ENCODE measurements at places on chromosomes 3 and 15.

DNA sequence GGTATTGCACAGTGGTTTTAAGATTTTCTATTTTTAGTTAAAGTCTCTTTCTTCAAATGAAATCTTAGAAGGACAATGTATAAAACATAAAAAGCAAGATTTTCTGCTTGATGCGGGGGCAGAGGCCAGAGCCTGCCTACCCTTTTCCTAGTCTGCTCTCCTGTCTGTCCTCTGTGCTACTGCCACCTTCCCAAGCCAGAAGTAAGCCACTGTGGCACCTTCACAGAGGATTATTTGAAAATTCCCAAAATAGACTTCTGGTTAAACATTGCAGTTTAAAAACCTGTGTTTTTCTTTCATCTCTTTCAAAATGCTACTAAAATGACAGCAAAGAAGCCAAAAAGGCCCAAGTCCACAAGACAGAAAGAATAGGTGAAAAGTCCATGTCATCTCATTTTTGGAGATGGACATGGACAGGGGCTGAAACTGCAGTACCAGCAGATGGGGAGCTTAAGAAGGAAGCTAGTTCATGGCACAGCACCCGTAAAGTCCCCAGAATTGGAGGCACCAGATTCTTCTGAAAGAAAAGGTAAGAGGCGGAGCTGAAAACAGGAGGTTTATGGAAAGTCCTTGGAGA is 37.0 kb downstream of the PAQR9 start:
- DNase-seq: no peak

- DNase-seq: no peak
Measured at GRCh38 chr3:71400986-71401451, 182.5 kb downstream of the FOXP1 start.

GRCh38 chr15:31478702-31479221 is 152.1 kb downstream of the KLF13 start:
- DNase-seq: no peak

GRCh38 chr15:78675617-78676360 is 34.8 kb upstream of the CHRNB4 start:
- no peak for DNase-seq

- DNase-seq: no peak
Measured at GRCh38 chr15:70461017-70461416, 302.3 kb downstream of the UACA start.

- peak; percentile 40 for DNase-seq
Measured at GRCh38 chr3:13348661-13349396, 71.3 kb downstream of the NUP210 start.

- DNase-seq: no peak
Measured at GRCh38 chr3:52210550-52211046, 12.6 kb downstream of the ALAS1 start.

DNA sequence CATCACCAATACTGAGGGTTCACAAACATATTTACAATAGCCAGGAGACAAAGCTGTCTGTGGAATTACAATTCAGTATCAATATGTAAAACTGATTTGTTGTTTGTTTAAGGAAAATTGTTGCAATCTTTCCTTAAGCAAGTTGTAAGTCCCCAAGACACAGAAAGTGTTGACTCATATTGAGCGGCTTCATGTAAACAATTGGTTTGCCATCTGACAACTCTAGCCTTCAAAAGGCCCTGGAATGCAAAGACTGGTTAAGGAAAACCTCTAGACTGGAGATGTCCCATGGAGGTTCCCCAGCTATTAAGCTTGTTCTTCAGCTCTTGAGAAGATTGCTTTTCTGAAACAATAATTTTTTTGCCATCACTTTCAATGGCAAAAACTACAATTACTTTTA is 283.7 kb upstream of the PROK2 start:
- no peak for DNase-seq

DNA sequence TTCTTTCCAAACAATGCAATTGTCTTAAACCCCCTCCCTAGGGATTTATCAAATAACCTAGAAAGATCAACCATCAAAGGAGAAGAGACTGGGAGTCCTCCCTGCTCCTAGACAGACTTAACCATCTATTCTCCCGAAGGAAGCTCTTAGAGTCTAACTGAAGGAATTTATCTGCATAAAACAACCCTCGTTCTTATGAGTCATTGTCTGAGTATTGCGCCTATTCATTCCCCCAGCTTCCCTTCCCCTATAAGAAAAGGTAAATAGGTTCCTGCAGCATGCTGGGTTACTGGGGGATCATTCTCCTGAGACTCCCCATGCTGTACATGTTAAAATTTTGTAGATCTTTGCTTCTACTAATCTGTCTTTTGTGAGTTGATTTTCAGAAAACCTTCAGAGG is 412.7 kb downstream of the OCA2 start:
- no peak for DNase-seq

- DNase-seq: no peak
Measured at GRCh38 chr3:151419806-151420205, 35.3 kb upstream of the P2RY12 start.

GRCh38 chr3:195040773-195041520 is 230.0 kb downstream of the XXYLT1 start:
- DNase-seq: no peak

- no peak for DNase-seq
Measured at GRCh38 chr3:187994221-187995042, 159.5 kb upstream of the LPP start.

DNA sequence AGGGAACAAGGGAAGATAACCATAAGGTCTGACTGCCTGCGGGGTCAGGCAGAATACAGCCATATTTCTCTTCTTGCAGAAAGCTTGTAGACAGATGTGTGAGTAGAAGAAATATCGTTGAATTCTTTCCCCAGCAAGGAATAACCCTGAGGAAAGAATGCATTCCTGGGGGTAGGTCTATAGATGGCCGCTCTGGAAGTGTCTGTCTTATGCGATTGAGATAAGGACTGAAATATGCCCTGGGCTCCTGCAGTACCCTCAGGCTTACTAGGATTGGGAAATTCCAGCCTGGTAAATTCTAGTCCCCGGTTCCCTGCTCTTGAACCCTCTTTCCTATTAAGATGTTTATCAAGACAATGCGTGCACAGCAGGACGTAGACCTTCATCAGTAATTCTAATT is 15.8 kb upstream of the SST start:
- no peak for DNase-seq

DNA sequence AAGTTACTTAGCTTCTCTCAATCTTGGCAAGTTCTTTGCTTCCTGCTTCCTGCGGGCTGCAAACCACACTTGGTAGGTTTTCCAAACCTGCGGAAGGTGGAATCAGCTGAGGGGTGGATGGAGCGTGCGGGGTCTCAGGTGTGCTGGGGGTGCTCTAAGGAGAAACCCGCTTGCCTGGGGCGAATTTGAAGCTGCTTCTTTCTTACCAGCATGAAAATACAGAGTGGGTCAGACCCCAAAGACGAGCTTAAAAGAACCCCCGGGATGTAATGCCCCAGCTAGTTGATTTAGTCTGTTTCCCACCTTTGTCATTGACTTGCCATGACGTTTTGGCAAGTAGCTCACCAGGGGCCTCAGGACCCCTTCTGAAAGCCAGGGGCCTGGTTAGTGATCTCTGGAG is 28.8 kb upstream of the CORO2B start:
- no peak for DNase-seq

- no peak for DNase-seq
Measured at GRCh38 chr3:31953091-31953490, 28.0 kb downstream of the OSBPL10 start.

DNA sequence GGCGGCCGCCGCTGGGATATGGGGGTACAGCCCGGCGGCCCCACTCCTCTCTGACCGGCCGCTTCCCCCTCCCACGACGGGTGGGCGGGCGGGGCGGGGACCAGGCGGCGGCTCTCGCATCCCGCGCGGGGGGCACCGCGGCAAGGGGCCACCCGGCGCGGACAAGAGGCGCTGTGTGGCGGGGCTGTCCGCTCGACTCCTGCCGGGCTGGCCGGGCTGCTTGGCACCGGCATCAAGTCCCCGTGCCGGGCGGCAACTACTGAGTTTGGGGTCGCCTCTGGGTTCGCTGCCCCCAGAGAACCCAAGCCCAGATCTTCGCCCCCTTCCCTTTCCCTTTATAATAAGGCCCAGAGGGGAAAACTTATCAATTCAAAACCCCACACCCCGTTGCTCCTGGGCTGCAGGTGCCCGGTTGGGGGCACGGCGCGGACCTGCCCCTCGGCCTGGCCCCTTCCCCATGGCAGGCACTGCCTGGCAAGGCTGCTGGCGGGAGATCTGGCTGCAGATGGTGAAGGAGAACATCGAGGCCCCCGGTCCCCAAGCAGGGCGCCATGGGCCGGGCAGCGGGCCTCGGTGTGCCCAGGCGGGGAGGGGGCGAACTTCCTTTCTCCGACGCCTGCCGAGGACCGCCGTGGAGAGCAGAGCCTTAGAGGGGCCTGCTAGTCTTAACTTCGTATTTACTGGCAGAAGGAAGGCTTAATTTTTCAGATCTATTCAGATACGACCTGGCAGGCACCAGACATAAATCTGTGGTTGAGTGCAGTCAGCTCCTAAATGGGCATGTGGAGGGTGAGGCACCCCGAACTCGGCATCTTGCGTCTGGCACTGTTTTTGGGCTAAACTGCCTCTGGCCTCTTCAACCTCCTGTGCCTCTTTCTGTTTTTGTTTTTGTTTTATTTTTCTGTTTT is 911 bp downstream of the APBA2 start:
- no peak for DNase-seq

DNA sequence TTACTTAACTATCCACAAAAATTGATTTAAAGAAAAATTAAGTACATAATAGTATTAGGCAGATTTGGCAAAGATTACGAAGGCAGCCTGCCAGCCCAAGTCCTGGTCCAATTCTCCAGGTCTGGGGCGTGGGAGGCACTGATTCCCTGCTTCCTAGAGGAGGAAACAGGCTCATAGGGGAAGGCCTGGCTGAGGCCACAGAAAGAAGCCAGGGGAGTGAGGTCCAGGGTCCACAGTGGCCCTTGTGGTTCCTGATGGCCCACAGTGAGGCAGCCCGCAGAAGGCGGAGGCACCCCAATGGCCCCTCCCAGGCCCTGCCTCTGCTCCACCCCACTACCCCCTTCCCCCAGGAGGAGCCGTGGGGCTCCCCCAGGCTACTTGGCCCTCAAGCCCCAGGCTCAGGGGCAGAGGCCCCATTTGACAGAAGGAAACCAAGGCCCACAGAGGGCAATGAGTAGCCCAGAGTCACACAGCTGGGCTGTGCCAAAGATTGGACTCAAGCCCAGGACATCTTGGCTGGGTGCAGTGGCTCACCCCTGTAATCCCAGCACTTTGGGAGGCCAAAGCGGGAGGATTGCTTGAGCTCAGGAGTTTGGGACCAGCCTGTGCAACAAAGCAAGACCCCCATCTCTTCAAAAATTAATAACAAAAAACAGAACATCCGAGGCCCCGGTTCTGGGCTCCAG is 21.0 kb downstream of the H1-8 start:
- DNase-seq: no peak

DNA sequence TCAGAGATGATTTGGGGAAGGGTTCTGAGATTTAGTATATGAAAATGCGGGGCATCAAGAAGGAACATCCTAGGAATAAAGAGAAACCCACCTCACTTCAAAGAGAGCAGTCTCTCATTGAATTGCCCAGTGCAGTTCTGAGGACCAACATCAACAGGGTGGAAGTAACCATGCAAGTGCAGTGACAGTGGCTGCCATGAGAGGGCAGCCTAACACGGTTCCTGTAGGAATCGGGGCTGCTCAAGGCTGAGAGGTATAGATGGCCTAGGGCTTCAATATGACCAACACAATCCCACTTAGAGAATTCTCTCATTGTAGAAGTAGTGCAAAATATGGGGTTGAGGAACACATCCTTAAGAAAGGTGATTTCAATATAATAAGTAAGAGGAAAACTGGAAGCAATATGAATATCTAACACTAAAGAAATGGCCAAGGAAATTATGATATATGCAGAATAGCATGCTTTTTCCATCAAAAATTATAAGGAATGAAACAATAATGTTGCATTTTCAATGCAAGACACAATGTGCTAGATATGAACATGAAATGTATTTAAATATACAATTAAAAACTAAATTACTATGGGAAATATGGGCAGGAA is 51.1 kb upstream of the ARRDC4 start:
- no peak for DNase-seq

GRCh38 chr3:12954891-12955650 is 113.7 kb upstream of the RPL32 start:
- DNase-seq: peak; percentile 85

Data from Right ventricle myocardium inferior (tissue), 1 donor.